NCI-H2227 treated with DMSO at 0.1 percent for 48 hours (cell line): ENCODE measurements at places on chromosomes 13 and 19.

DNA sequence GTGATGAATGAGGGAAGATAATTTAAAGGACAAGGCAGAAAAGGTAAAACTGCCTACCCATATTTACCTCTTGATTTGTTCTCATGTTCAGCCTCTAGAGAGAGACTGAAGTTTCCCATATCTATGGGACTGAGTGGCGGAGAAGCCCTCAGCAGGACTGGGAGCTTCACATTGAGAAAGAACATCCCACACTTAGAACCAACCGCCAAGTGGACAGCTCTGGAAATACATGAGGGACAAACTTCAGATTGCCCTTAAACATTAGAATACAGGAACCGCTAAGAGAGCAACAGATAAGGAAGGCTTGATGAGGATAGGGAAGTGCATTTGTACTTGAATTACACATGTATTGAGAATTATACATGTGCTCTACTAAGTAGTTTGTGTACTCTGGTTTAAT is 316.0 kb upstream of the MIR17HG start:
- no peak for DNase-seq

GRCh38 chr19:39738814-39739213 is 985 bp upstream of the CLC start:
- DNase-seq = no peak

DNA sequence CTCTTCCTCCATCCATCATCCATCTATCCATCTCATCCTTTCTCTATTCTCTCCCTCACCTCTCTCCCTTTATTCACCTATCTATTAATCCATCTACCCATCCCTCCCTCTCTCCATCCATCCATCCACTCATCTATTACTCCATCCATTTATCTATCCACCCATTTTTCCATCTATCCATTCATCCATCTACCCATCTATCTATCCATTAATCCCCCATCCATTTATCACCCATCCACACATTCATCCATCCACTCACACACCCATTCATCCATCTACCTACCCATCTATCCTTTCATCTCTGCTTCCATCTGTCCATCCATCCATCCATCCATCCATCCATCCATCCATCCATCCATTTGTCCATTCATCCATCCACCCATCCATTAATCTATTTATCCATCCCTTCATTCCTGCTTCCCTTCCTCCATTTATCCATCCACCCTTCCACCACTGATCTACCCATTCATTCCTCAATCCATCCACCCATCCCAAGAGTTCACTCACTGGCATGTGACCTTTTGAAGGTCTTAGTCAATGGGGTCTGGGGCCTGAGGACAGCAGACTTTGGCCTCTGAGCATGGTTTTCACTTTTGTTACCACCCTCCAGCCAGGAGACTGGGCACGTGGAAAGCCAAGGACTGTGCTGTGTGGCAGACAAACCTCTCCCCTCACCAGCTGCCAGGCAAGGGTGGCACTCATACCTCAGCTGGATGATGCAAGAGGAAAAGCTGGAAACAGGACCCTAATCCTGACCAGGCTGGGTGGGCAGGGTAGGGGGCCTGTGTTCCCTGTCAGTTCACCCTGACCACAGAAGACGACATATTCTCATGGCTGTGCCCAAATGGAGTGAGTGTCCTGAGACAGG is 126.7 kb downstream of the URI1 start:
- no peak for DNase-seq

DNA sequence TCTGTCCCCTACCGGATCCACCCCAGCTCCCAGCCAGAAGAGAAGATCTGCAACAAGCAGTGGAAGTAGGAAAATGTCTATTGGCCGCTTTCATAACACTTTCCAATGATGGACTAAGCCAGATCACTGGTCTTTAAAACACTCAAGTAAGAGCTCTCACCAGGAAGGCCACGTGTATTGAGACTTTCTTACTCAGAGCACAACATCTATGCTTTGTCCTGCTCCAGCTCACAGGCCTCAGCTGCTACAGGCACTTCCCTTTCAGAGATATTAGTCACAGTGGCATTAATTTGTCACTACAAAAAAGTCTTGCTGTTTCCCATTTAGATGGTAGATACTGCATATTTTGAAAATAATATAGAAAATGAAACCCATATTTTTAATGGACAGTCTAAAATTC is 164.2 kb downstream of the ABCC4 start:
- no peak for DNase-seq

DNA sequence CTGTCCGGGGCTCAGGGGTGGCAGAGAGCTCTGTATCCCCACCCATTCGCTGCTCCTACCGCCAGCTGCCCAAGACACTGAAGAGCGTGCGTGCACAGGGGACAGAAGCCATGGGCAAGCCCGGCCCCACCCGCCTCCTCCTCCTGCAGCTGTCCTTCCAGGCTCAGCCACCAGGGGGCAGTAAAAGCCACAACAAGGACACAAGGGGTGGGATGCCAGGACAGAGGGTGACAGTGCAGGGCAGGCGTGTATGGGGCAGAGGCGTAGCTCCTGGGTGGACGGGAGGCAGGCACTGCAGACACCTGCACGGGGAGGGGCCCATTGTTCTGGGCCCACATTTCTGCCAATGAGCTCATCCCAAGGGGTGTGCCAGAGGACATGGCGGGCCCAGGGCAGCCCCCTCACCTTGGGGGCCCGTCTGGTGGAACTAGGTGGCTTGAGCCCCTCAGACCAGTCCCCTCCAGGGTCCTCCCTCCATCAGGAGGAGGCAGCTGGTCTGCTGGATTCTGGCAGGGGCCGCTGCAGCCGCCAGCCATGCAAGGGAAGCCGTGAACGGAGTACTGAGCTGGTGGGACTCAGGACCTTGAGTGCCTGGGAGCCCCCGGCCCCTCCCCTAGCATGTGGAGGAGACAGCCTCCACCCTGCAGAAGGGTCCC is 61.2 kb downstream of the MLLT1 start:
- no peak for DNase-seq

DNA sequence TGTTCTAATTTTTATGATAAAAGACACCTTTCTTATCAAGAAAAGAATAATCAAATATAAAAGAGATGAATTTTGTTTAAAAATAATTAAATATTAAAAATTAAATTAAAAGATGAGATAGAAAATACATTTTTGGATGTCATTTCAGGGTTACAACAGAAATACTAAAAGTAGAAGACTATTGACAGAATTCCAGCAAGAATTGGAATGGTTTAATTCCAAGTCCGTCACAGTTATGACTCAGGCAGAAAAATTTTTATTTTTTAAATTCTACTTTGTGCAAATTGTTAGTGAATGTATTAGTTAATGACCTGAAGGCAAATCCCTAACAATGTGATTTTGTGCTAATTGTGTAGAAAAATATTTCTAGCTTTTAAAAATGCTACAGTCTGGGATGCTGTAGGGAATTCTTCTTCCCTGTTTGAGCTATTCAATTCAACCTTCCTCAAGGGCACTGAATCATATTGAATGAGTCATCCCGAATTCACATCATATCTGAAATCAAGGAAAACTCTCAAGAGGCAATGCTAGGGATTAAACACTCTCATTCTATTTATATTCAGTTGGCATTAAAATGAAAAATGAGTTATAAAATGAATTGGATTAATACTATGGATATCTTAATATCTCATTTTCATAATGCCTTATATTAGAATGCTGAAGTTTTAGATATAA is 633.5 kb upstream of the ATXN8OS start:
- no peak for DNase-seq

DNA sequence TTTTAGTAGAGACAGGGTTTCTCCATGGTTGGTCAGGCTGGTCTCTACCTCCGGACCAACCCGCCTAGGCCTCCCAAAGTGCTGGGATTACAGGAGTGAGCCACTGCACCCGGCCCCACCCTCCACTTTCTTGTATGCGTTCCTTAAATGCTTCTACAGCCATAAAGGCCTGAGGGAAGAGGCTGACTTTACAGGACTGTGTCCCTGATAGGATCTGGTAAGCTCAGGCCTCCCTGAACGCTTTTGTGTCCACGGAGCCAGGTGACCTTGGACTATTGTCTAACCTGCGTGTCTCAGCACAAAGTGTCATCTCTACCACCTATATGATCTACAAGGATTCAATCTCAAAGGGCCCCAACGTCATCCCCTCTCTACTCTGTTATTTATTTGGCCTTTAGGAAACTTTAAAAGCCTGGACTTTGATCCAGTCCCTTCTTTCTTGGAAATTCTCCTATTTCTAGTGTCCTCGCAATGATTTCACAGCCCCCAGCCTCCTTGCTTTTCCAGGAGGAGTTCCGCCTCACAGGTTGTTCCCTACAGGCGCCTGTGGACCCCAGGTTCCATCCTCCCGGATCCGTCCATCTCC is 701 bp downstream of the ZNF552 start:
- DNase-seq = no peak

GRCh38 chr13:88068975-88069374 is 397.8 kb downstream of the SLITRK5 start:
- DNase-seq = no peak

GRCh38 chr13:80921541-80921940 is 580.6 kb upstream of the SPRY2 start:
- no peak for DNase-seq

DNA sequence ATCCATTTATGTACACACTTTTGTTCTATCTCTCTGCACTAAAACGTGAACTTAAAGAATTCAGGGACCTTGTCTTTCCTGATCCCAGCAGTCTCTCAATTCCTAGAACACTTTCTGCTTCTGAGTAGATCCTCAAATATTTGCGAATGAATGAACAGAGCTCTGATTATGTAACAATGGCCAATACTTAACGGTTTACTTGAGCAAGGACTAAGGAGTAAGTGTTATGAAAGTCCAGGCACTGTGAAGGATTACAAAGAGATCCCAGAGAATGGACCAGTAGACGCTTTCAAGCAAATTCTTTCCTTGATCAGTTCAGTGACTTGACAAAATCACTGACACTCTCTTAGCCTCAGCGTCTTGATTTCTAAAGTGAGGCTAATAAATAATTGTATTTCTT is 514.5 kb upstream of the KLHL1 start:
- DNase-seq = no peak

- DNase-seq = no peak
Observed at GRCh38 chr19:11324079-11324661, 15.3 kb downstream of the RAB3D start.

DNA sequence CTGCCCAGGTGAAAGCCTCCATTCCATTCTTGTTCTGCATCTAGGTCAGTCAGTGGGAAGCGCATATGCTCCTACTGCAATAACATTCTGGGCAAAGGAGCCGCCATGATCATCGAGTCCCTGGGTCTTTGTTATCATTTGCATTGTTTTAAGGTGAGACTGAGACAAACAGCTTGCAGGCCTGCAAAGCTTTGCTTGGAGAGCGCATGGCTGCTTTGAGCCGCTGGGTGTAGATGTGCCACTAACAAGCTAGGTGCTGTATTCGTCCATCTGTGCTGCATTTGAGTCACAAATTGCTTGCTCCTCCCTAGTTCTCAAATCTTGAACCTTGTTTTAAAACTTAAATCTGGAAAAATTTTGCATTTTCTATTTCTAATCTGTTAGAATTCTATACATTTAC is 219.1 kb downstream of the LMO7 start:
- DNase-seq = no peak

DNA sequence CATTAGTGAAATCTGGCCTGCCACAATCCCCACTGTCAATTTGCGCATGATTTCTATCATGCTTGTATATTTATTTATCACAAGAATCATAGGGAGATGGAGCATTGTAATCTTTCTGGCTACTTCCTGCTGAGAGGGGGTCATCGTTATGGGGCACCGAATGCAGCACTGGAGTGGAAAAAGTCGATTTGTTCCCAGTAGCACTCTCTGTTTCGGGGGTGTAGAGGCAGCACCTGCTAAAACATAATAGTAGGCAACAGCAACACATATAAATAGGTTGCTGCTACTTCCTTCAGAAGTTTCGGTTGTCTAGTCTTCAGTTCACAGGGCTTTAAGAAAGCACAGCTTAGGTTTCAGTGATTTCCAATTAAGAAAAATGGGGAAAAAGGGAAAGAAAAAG is 23.4 kb upstream of the CEACAM21 start:
- no peak for DNase-seq

DNA sequence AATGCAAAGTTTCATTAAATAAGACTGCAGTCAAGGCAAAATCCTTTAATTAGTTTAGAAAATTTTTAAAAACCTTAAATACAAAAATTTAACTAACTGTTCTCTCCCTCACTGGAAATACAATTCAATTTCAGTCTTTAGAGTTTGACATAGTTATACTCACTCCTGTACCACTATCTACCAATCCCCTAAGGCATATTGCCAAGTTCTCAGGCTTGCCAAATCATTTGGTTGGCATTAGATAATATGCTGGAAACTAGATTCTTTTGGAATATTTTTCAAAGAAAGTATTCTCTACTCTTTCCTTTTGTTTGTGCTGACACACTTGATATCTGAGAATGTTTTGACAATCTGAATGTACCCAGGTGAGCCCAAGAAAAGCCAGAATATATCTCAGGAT is 77.2 kb downstream of the TSC22D1 start:
- DNase-seq = no peak

DNA sequence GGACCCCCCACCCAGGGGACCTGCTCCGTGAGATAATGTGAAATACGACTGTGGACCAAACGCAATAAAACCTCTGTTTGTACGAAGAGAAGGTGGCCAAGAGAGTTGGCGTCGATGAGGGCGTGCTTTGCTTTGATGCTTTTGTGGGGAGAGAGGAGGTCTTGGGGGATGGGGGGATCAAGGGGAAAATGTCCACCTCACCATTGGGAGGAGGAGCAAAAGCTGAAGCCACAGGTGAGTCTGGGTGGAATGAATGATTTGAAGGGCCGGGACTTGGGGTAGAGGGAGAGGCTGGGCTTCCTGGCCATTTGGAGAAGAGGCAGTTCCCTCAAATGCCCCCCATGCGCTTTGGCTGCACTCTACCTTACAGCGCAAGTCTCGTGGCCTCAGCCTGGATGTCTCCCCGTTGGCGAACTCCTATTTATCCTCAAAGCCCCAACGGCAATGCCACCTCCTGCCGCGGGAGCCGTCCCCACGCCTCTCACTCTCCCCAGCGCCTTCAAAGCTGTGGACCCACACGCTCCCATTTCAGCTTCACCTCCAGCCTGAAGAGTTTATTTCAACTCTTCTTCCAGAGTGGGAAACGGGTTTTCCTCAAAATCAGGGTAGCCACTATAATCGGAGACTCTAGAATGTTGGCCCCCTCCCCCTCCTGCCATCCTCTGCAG is 795 bp upstream of the ABCA7 start:
- no peak for DNase-seq

DNA sequence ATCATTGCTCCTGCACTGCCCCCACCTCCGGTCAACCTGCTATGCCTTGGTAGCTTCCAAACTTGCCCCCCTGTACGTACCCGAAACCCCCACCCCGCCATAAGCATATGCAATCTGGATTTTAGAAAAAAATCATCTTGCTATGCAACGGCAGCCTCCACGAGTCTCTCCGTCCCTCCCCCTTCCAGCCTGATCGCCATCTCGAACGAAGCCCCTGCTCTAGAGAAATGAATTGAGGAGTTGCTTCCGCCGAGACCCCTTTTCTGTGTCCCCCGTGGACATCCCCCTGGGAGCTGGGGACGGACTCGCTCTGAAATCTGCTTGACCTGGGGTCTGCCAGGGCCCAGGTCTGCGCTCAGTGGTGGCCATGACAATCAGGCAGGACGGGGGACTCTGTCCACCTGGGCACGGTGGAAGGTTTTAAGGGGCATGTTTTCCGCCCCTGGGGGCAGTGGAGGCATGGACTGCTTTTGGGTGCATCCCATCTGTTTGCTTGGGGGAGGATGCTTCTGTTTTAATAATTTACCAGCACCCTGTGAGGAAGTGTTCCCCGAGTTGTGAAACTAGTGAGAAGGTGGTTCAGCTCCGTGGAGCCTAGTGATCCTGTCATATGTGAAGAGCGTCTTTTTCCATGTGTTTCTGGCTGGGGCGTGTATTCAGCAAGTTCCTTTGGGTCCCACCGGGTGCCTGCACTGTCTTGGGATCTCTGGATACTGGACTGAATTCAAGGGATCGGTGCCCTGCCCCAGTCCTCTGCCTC is 1.0 kb downstream of the KDM4B start:
- DNase-seq = no peak
